ENCODE measurements at places on chromosomes 7 and 10.

- DNase-seq, result no peak
These were observed 91.9 kb downstream of the WNT2 start for GRCh38 chr7:117231047-117231359.

DNA sequence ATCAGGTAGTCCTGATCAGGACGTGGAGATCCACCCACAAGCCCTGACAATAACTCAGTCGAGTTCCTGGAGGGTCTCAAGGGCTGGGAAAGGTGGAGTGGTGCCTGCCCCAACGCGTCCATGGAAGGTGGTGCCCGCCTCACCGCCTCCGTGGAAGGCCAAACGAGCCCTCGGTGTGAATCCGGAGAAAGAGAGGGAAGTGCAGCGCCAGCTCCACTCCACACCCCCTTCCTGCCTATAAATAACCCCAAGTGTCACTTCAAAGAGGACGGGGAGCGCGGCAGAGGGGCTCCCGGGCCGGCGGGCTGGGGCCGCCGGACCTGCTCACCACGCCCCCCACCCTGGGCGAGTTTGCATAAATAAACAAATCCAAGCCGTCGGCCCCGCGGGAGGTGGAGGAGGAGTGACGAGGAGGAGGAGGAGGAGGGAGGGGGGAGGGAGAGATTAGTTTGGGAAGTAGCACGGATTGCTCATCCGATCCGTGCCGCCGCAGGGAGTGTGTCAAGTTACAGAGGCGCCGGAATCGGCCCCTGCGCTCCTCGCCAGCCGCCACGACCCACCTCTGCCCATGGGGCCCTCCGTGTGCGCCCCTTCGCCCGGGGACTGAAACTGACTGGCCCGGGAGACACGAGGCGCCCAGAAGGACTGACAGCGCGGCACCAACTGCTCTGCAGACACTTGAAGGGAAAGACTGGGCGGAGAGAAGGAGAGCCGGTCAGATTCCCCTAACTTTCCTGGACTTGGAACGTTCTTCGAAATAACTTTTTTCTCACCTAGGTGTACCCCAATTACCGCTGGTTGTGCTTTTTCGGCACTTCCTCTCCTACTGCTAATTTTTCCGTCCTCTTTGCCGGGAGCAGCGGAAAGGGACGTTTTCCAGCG, at the start of gene COL13A1:
Gene COL13A1 (plus strand): TSS at position 473 of the 882 bp plus-strand sequence. CDS start 518 bp downstream, outside the sequence.
- no peak for DNase-seq

DNA sequence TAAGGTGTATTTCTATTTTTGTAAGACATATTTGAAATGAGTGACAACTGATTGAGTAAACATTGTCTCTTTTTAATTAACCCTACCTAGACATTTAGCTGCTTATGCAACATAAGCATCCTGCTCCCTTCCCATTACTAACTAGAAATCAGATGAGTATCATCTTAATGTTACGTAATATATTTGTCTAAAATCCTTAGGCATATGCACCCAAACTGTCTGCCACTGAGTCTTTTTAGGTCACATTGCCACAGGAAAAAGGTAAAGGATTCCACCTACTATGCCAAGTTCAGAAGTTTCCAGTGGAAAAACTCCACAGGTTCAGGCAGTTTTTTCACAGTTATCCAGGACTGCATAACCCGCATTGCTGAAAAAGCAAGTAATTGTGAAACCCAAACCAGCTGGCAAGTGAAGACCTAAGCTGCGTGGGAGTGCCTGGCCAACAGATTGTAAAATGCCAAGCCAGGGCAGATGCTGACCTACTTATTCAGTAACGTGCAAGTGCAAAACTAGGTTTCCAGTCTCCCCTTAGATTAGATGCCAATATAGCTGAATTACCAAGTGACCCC, 983.7 kb downstream of the GATA3 start:
- no peak for DNase-seq

DNA sequence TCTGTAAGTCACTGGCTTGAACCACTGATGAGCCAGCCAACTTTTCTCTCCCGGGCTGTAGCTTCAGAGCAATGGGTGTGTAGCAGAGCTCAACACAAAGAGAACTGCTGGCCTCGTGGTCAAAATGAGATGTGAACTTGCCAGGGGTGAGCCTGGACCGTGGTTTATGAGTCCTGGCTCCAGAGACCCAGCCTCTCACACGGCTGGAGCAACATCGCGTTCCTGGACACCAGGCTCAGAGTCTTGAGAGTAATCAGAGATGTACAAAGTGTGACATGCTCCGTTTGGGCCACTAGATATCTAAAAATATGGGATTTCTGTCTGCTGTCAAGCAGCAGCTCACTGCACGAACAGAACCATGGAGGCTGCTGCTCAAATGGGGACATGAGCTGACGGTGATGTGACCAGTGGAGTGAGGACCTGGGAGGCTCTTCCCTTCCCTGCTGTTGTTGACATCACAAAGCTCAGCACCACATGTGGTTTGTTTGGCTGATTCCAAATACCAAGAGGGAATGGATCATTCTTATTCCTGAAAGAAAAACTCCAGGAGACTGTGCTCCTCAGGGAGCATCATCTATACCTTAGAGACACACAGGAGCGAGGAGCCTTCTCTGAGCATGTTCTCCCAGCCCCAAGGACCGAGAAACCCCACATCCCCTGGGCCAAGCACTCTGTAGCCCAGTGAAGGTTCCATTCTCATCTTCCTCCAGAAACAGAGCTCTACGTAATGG, 9.2 kb upstream of the SVIL start:
- DNase-seq, result no peak

- no peak for DNase-seq
These were observed 57.9 kb upstream of the RNF32 start for GRCh38 chr7:156582591-156583123.

- DNase-seq, result no peak
These were observed 107.7 kb upstream of the ADO start for GRCh38 chr10:62696798-62697197.

DNA sequence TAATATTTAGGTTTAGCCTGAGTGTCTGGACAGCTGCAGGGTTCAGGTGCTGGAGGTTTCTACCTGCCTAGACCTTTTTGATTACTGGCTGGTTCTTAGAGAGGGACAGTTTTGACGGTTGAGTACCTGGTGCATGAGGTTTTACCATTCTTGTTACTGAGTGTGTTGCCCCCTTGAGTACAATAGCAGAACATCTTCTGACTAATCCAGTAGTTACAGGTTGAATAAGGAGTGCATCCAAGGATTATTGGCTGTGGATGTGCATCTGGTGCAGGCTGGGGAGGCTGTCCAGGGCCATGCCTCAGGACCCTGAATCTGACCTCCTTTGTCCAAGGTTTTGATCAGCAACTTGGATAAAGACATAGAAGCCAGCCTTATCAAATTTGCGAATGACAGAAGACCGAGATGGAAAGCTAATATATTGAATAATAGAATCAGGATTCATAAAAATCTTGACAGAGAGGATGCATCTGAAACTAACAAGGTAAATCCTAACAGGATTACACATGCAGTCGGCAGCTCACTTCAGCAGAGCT, 23.1 kb downstream of the PLPP4 start:
- DNase-seq, result no peak

GRCh38 chr7:104820836-104821535, 193.0 kb upstream of the KMT2E start:
- DNase-seq, result no peak

GRCh38 chr7:87411186-87411585, 64.3 kb downstream of the ABCB4 start:
- DNase-seq, result no peak

DNA sequence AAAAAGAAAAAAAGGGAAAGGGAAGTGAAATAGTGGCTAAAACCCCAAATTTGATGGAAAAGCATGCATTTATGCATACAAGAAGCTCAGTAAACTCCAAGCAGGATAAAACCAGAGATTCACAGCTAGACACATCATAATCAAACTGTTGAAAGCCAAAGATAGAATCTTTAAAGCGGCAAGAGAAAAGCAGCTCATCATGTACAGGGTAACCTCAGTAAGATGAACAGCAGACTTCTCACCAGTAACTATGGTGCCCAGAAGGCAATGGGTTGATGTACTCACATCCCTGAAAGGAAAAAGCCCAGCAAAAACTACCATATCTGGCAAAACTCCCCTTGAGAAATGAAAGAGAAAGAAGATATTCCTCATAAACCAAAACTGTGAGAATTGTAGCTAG, 60.4 kb downstream of the TPST1 start:
- no peak for DNase-seq

DNA sequence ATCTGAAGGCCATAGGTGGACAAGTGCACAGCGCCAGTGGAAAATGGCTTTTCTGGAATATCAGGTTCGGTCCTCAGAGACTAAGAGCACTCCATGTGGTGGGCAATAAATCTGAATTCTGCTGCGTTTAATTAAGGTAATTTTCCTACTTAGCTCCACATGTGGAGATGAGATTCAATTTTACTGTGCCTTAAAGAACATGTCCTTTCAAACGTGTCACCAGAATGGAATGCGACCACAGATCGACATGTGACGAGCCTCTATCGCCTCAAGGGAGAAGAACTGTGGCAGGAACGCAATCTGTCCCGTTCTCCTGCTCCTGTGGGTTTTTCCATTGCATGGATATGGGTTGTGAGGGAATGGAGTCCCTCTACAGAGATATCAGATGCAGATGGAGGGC, 205.3 kb upstream of the ZNF32 start:
- DNase-seq, result no peak

DNA sequence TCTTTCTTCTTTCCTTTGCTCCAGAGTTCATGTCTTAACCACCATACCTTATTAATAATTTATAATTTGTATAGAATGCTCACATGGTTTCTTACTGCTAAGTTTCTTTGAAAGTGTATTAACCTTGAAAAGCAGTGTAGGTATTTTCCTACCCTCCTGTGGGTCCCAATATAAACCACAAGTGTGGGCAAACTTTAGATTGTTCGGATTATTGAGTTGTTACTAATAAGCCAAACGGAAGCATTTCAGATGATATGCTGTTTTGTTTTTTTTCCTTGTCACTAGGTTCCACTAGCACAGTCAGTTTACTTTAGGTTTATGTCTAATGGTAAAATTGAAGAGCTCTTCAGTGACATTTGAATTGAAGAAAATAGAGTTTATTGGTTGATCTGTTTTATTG, 10.2 kb downstream of the SSBP1 start:
- DNase-seq, result no peak

- no peak for DNase-seq
These were observed 52.0 kb downstream of the EEPD1 start for GRCh38 chr7:36204929-36205635.

- DNase-seq, result no peak
These were observed 10.3 kb downstream of the TECPR1 start for GRCh38 chr7:98241674-98242241.

- no peak for DNase-seq
These were observed 4.5 kb downstream of the SFRP5 start for GRCh38 chr10:97766996-97767924.

DNA sequence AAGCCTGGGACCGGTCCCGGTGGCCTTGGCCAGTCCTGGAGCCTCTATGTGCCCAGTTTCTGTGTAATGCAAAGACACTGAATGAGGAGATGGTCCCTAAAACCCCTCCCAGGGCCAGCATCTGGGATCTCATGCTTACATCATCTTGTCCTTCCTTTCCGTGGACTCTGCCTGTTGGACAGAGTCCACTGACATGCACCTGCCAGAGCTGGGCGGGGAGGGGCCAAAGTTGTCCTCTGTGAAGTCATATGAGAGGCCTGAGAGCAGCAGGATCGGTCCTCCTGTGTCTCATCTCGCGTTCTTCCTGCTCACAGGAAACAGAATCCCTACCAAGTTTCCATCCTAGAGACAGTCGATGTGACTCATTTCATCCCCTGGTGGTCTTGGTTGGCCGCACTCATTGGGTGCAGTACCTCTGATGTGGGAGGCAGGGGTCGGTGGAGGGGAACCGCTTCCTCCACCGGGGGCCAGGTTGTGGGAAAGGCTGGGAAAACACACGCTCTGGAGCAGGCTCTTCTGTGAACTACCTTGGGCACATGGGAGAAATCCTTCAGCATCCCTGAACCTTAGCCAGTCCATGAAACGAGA, 389.6 kb upstream of the PODXL start:
- no peak for DNase-seq

DNA sequence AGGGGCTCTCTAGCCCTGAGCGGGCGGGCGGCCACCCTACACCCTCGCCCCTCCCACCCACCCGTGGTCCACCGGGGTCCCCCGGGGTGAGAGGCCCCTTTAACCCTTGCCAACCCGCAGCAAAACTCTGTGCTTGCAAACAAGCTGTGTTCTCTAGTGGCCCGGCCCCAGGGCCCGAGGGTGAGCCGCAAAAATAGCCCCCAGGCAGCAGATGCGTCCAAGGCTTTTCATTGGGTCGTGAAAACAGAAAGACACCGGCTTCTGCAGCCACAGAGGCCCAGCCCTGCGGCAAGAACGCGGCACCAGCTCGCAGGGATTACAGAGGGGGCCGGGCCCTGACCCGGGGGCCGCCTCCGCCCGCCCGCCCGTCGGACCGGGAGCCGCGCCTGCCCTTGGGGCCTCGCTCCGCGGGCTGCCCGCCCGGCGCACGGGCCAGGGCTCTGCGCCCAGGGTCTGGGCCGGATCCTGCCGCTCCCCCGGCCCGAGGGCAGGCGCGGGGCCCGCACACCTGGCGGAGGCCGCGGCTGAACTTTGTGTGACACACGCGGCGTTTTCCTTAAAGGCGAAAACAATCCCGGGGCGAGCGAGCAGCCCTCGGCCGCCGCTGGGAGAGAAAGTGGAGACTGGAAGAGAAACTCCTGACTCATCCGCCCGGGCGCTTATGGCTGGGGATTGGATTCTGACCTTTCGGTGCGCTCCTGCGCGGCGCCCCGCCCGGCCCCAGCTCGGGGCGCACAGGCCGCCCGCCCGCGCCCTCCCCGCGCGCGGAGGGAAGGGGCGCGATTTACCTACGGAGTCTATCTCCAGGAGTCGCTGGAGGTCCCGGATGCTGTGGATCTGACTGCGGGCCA, 2.8 kb downstream of the PDGFA start:
- no peak for DNase-seq

DNA sequence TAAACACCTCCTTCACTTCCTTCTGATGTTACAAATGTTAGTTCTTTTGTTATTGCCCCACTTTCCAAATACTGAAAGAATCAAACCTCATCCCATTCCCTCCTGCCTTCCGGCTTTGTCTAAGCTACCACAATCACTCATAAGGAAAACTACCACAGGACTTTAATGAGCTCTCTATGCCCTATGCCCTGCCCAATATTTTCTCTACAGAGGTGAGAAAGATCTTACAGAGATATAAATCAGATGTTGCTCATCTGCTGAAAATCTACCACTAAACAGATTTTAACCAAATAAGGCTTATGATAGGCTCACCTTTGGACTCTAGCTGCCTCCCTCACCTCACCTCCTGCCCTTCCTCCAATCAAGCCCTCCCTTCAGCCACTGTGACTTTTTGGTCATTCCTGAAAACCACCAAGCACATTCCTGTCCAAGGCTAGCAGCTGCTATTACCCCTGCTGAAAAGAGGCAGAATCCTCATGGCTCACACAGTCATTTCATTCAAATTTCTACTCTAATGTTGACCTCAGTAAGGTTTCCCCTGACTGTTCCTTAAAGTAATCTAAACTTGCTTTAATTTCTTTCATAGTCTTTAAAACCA, 7.7 kb downstream of the ZNF33B start:
- DNase-seq, result no peak

- no peak for DNase-seq
These were observed 2.4 kb downstream of the CD36 start for GRCh38 chr7:80640846-80641245.

DNA sequence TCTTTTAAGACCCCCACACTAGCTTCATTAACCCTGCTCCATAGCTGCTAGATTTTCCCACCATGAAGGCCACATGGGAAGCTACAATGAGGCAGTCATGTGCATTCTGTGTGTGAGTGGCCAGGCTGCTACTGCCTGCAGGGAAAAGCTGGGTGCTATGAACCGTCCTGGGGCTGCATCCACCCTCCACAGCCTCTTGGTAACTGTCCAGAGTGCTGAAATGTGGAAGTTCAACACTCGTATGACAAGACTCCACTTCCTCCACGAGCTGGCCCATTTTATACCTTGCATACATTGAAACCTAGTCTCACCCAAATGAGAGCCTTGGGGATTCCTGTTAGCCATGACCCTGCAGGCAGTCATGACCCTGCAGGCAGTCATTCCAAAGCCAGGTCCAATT, 59.4 kb downstream of the CUZD1 start:
- DNase-seq, result no peak

All from skeletal muscle cell (primary cell).